Hematopoietic multipotent progenitor cell treated with erythropoietin and hydrocortisone succinate and interleukin-3 and kit ligand, for 6 days (in vitro differentiated cells): ENCODE measurements at places on chromosomes 7 and 10.

GRCh38 chr10:90658791-90659190, 199.0 kb downstream of the HTR7 start:
- no peak for DNase-seq

- peak; percentile 77 for DNase-seq
Measured at GRCh38 chr7:128347647-128348097, 4.0 kb upstream of the RBM28 start.

GRCh38 chr10:132980426-132981172, 38.2 kb upstream of the CFAP46 start:
- DNase-seq: no peak

- DNase-seq: no peak
Measured at GRCh38 chr10:71213761-71214440, 1.5 kb downstream of the UNC5B start.

GRCh38 chr7:143882020-143882603, 19.9 kb downstream of the TCAF1 start:
- DNase-seq: peak; percentile 19

DNA sequence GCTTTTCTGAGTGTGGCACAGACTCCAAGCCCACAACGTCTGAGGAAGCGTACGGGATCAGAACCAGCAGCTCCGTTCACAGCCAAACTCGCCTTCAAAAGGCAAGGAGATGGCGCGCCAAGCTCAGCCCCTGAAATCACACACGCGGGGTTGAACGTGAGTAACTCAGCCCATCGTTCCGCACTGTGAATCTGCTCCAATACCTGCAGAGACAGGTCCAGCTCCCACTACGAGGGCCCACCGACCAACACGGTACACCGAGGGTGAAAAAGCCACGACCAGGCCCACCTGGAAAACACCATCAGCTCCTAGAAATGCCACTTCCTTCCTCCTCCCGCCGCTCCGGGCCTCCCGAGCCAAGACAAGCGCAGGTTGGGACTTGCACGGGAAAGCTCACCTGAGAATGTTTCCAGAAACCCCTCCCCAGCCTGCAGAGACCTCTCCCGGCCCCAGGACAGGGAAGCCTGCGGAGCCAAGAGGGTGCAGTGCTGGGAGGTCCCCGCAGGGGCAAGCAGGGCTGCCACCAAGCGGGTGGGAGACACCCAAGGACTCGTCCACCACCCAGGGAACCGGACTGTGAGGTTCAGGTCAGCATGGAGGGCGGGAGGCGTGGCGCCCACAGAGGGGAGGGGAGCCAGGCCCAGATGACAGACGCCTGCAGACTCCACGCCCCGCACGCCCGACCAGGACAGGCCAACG, 93.9 kb upstream of the PDGFA start:
- no peak for DNase-seq

- peak; percentile 41 for DNase-seq
Measured at GRCh38 chr10:96831200-96831866, 765 bp upstream of the LCOR start.
